ENCODE measurements at places on chromosomes 3 and 15.

- no peak for DNase-seq
Measured at GRCh38 chr15:78437107-78437761, 782 bp upstream of the IREB2 start.

GRCh38 chr15:32834156-32834555 lies 116.4 kb downstream of the GREM1 start:
- DNase-seq = no peak

GRCh38 chr15:65072027-65072426 lies 4.2 kb upstream of the RASL12 start:
- DNase-seq = no peak

- no peak for DNase-seq
Measured at GRCh38 chr3:185992831-185993374, 55.1 kb upstream of the TRA2B start.

GRCh38 chr3:171184372-171184771 lies 157.9 kb upstream of the SLC2A2 start:
- no peak for DNase-seq
